ENCODE measurements at places on chromosomes 4 and X.
A peak's percentile ranks its signal among the peaks of the same experiment; 100 is the strongest.

GRCh38 chr4:65391382-65391781 lies 278.9 kb downstream of the EPHA5 start:
- no peak for DNase-seq

- peak; percentile 19 for DNase-seq
Measured at GRCh38 chrX:136250191-136251040, 784 bp downstream of the MAP7D3 start.

DNA sequence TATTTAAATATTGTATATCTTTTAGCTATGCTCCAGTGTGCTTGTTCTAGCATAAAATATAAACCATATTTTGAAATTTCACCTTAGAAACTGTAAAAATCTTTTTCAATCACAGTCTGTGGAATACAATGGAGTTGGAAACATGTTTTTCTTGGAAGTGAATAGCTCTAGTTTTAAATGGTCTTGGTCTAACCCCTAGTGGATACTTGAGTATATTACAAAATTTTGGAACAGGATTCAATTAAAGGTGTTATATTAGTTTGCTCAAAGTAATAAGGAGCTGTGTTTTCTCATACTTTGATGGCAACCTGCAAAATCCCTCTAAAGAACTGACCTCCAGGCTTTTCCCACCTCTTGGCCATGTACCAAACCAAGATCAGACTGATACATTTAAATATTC lies 48.2 kb downstream of the STK26 start:
- DNase-seq: no peak

GRCh38 chr4:113682730-113683537 lies 78.6 kb downstream of the CAMK2D start:
- peak; percentile 52 for DNase-seq

GRCh38 chr4:145679991-145680455 lies at the start of gene C4orf51:
TSS of gene C4orf51 (plus strand) at chr4:145680146. CDS start at chr4:145680204, 58 bp downstream.
- no peak for DNase-seq

DNA sequence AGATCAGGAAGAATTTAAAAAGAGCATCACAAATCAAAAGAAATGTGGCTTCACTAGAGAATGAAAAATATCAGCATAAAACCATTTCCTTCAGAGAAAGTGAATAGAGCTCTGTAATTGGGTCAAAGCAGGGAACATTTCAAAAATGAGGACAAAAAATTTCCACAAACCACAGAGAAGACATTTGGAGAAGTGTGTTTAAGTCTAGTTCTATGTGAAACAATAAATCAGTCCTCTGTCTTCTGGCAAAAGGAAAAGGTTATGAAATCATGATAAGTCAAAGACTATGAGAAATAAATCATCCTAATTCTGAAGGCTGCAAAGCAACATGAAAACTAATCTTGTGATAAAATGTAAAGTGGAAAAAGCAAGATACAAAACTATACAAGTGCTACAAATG lies 27.9 kb downstream of the SMPX start:
- DNase-seq: no peak

- DNase-seq: no peak
Measured at GRCh38 chrX:141341341-141341740, 99.0 kb upstream of the SPANXC start.

DNA sequence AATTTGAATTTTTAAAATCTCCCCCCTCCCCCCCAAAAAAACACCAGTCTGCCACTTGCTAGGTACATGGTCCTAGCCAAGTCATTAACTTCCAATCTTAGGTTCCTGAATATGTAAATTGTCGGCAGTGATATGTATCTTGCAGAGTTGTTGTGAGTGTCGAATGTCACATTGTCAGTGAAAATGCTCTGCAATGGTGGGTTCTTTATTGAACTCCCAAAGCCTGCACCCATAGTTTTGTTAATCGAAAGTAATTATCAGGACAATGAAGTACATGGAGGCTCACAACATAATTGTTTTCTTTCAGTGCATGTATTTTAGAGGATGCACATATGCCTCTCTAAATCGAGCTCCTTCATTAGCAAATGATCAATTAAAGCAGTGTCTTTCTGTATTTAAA lies 185.6 kb upstream of the S100G start:
- DNase-seq: no peak

DNA sequence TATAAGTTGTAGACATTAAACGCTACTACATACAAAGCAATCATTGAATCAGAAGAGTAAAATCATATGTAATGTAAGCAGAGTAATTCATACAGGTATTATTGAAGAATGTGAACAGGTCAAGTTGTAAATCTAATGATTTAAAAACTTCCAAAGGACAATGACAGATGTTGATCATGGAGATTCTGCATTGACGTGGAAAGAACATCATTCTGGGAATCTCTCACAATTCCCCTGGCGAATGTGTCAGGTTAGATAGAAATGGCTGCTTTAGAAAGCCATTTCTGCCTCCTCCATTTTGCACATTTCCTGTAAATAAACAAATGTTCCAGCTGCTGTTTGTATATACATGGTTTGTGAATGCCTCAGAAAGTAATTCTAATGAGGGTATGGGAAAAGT lies 719.4 kb downstream of the ADGRL3 start:
- DNase-seq: no peak

- DNase-seq: no peak
Measured at GRCh38 chrX:9221781-9222180, 187.9 kb upstream of the FAM9B start.

Measured in stimulated activated CD4-positive, alpha-beta T cell treated with anti-CD3 and anti-CD28 coated beads, Interleukin-2, amount 100 ng/mL, for 48 hours (primary cell).